Hematopoietic multipotent progenitor cell treated with erythropoietin and hydrocortisone succinate and interleukin-3 and kit ligand, for 8 days (in vitro differentiated cells): ENCODE measurements at places on chromosomes 4 and X.

GRCh38 chrX:135974279-135974856 is 580 bp upstream of the MMGT1 start:
- DNase-seq: peak; percentile 23

- DNase-seq: no peak
These were observed at the start of gene CT47C1 for GRCh38 chrX:119072744-119073143. TSS of gene CT47C1 (plus strand) at chrX:119072993. CDS start at chrX:119073226, 233 bp downstream.

GRCh38 chr4:97013711-97014110 is 1129.6 kb downstream of the STPG2 start:
- DNase-seq: no peak

- DNase-seq: no peak
These were observed 62.8 kb downstream of the KCNIP4 start for GRCh38 chr4:21885770-21886169.
